ENCODE measurements at places on chromosomes 11 and 22.

- no peak for DNase-seq
These were observed 46.6 kb upstream of the TCF20 start for GRCh38 chr22:42317008-42317407.

DNA sequence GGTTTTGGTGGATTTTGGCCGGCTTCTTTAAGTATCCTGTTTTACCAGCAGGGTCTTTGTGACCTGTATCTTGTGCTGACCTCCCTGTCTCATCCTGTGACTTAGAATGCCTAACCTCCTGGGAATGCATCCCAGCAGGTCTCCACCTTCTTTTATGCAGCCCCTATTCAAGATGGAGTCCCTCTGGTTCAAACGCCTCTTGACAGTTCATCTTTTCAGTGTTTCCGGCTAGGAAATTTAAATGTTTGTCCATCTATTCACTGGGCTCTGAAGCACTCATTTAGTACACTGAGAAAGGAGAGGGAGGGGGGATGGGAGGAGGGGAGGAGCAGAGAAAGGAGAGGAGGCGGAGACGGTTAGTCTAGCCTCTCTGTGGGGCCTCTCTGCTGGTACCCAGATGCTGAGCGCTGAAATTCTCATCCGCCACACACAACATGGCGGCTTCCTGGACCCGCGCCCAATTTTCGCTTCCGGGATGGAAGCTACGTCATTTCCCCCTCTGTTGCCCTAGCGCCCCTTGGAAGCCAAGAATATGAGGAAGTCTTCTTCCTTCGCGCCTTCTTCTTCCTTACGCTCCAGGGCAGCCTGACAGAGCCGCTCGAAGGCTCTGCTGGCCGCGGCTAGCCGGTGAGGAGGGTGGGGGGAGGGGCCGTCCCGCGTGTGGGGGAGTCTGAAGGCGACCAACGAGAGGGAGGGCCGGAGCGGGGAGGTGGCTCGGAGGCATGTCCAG, 69.0 kb upstream of the SYT13 start:
- DNase-seq: peak; percentile 87

DNA sequence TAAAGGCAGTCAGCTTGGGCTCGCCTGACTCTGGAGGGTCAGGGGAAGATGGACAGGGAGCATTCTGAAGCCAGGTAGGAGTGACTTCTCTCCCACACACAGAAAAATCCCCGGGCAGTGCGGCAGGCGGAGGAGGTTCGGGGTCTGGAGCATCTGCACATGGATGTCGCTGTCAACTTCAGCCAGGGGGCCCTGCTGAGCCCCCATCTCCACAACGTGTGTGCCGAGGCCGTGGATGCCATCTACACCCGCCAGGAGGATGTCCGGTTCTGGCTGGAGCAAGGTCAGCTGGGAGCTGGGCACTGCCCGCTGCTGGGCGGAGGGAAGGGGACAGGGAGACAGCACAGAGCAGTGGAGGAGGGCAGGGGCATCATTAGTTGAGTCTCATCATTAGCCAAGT, 13.2 kb upstream of the POU2F3 start:
- DNase-seq: no peak

- no peak for DNase-seq
These were observed 56.4 kb downstream of the FDX1 start for GRCh38 chr11:110486156-110486555.

GRCh38 chr11:61618978-61619377, 38.1 kb upstream of the SYT7 start:
- DNase-seq: no peak

- DNase-seq: peak; percentile 66
These were observed 7.2 kb downstream of the POLD4 start for GRCh38 chr11:67345920-67346819.

GRCh38 chr22:47798229-47798628, 1035.8 kb downstream of the TBC1D22A start:
- no peak for DNase-seq

GRCh38 chr11:32297611-32298011, 137.7 kb downstream of the WT1 start:
- peak; percentile 34 for DNase-seq

GRCh38 chr22:22565981-22566380, 6.9 kb upstream of the PRAME start:
- DNase-seq: no peak

- DNase-seq: no peak
These were observed 79.2 kb downstream of the CASP12 start for GRCh38 chr11:104819107-104819506.

GRCh38 chr11:133911171-133911570, 45.6 kb downstream of the IGSF9B start:
- DNase-seq: no peak

DNA sequence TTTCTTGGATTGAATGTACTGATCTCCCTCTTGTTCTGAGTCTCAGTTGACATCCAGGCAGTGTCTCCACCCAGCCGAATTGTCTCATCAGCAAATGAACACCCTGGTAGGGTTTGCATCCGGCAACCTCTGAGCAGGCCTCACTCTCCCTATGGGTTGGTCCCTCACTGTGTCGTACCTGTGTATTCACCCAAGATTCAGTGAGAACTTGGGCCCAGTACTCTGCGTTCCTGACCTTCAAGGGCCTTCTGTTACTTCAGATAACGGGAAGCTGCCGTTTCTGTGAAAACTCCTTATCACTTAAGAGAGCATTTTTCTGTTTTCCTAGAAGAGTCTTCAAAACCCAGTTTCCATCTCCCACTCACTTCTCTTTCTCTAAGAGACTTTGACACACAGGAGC, 915.6 kb downstream of the TBC1D22A start:
- no peak for DNase-seq

- DNase-seq: peak; percentile 86
These were observed 5.8 kb downstream of the RAPSN start for GRCh38 chr11:47443028-47443700.

DNA sequence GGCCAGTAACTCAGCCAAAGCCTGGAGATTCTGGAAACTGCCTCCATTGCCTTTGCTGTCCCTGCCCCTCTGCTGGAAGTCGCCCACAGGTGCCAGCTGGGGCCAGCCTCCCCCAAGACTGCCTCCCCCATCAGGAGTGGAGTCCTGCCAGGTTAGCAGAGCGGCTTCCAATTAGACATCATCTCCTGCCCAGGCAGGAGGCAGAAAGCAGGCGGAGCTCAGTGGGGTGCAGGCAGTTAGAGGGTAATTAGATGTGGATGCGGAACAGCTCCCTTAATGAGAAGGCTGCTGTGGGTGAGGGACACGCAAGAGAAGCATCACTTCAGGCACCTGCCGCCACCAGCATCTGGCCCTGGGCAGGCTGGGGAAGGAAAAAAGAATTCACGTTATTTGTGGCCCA, 90.9 kb upstream of the TP53I11 start:
- no peak for DNase-seq

- DNase-seq: peak; percentile 24
These were observed 15.1 kb upstream of the CABP7 start for GRCh38 chr22:29704528-29705285.

Measured in OCI-LY7 (cell line).